ENCODE measurements at places on chromosomes 3 and 15.

DNA sequence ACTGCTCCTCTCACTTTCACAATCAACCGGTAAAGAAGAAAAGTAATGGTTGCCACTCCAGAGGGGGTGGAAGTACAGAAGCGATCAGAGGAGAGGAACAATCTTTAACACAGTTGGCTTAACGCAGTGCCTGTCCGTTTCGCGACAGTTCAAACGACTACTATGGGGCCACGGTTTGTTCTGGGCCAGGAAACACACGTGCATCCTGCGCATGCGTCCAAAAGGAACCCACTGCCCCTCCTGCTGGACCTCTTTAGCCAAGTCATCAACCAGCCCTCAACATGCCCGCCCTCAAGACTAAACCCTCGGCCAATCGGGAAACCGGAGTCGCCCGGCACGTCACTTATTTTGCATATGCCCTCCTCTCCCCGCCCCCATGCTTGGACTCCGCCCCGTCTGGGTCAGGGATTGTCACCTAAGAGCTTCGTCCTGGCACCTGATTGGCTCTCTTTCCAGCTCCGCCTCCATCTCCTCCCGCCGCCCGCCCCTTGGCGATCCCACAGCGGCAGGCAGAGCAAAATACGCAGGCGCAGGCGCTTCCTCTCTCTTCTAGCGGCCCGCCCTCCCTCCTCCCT lies 345 bp upstream of the CDV3 start:
- DNase-seq = peak; percentile 100

DNA sequence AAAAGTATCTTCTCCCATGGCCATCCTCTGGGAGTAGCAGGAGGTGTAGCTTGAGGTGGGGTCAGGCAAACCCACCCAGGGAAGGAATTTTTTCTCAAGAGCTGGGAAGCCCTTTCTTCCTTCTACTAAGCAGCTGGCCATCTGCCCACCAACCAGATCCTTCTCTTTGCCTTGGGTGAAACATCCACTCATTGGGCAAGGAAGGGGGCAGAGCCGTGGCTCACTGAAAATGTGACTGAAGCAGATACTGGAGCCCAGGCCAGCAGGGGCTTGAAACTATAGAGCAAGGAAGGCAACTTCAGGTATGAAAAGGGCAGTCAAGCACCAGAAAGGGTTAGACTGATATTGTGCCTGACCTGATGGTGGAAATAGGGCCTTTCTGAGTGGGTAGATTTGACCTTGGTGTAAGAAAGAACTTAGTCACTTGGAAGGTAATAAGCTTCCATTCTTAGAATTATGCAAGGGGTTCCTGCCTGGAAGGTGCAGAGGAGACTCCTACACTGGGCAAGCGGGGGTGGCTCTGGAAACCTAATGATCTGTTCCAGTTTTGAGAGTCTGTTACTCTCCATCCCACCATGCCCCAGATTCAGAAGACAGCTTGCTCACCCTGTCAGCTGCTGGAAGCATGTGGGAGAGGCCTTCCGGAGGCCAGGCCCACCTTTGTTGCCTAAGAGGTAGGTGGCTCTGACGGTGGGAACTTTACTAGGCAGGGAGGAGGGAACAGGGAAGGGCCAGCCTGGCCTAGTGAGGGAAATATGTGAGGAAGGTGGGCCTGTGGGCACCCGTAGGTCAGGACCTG lies 22.0 kb upstream of the PLA2G4E start:
- no peak for DNase-seq

- DNase-seq = no peak
Measured at GRCh38 chr3:119351581-119351980, 57.4 kb downstream of the ARHGAP31 start.

- peak; percentile 82 for DNase-seq
Measured at GRCh38 chr15:60945196-60945595, 283.9 kb downstream of the RORA start.

GRCh38 chr3:24237971-24238706 lies 256.5 kb downstream of the THRB start:
- no peak for DNase-seq

GRCh38 chr3:196590279-196590678 lies 21.8 kb downstream of the FBXO45 start:
- DNase-seq = no peak

DNA sequence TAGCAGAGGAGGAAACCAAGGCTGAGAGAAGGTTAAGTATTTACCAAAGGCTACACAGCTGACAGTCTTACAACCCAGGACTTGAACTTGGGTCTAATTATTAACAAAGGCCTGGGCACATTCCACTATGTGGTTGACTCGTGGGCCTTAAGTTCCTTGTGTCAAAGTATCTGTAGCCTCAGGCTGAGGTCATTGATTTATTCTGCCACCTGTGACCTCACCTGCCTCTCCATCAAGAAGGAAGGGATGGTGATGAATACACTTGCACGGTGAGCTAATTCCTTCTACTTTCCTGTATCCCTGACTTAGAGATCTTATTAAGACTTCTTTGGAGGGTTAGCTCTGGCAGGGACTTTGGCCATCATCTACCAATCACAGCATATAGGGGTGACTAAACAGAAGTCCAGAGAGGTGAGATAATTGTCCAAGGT lies 19.9 kb upstream of the LRRC58 start:
- no peak for DNase-seq

DNA sequence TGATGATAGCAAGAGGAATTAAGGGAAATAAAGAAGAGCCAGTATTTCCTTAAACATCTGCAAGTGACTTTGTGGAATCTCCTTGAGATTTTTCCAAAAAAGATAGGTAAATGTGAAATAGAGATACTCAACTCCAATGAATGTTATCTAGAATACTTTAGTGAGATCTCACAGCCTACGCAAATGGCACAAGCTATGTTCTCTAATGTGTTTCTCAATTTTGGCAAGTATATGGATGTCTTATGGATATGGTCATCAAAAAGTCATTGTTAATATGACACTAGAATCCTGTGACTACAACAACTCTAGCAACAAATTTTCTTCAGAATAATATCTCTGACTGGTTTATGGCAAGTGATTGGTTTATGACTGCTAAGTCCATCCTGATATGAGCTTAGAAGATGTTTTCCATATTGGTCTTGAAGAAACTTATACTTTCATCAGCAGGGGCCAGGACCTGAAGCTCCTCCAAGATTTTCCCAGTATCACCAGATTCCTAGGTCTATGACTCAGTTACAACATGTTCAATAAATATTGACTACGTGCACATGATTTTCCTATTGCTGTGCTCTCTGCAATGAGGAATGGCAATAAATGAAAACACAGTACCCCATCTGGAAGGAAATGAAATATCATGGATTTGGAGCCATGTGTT lies 170.9 kb upstream of the THBS1 start:
- no peak for DNase-seq

GRCh38 chr3:125613204-125613603 lies 17.9 kb upstream of the OSBPL11 start:
- no peak for DNase-seq

DNA sequence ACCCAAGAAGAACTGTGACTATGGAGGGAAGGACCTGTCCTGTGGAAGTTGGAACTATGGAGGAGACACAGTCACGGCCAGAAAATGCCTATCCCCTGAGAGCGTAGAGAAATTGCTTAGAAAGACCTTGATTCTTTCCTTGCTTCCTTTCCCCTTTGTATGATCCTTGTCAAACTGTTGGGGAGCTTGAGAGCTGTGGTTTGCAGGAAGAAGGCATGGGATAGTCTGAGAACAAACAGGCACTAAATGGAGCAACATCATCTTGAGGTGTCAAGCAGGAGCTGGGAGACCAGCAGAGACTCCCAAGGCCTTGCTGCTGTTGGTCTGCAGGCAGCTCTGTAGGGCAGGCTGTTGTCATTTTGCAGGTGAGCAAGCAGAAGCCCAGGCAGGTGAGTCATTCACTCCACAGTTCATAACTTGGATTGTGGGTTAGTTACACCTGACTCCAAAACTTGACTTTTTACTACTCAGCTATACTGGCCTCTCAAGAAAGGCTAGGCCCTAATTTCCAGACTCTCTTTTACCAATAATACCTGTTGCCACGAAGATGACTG lies 298.9 kb downstream of the LRTM1 start:
- no peak for DNase-seq

DNA sequence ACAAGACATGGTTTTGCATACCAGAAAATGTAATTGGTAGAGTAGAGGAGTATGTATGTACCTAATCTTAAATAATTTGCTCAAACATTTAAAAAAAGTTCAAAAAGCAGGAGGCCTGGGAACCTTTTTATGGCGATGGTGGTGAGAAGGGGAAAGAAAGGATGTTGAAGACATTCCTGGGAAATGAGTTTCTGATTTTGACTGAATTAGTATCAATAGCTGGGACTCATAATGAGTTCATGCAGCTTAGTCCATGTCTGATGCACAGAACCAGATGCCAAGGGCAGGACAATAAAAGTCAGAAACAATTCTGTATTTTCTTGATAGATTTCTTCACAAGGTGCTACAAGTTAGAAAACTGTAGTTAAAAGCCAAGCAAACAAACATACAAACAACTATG lies 395.3 kb downstream of the GAP43 start:
- DNase-seq = no peak

DNA sequence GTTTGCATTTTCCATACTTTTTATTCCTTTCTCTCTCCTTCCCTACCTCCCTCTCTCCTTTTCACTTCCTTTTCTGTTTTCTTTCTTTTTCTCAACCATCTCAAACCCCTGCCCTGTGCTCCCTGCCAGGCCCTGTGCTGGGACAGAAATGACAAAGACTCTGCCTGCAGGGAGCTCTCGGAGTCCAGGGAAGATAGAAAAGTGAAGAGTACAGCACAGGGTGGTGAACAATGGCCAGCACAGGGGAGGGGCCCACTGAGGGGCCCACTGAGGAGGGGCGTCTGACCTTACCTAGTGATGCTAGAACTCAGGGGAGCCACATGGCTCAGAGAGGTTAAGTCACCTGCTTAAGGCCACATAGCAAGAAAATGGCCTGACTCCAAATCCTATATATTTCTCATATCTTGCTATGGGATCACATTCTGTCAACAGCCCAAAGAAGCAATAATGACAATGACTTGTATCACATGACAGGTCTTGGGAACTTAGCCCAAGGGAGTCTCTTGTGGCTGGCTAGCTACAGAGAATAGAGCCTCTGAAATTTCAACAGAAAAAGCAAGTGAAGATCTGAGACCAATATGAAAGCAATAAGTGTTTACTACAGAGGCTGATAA lies 44.3 kb upstream of the ATP2B2 start:
- no peak for DNase-seq

GRCh38 chr3:53496984-53497383 lies 2.6 kb downstream of the CACNA1D start:
- DNase-seq = no peak

- DNase-seq = no peak
Measured at GRCh38 chr15:61869656-61870055, 190.6 kb downstream of the VPS13C start.

DNA sequence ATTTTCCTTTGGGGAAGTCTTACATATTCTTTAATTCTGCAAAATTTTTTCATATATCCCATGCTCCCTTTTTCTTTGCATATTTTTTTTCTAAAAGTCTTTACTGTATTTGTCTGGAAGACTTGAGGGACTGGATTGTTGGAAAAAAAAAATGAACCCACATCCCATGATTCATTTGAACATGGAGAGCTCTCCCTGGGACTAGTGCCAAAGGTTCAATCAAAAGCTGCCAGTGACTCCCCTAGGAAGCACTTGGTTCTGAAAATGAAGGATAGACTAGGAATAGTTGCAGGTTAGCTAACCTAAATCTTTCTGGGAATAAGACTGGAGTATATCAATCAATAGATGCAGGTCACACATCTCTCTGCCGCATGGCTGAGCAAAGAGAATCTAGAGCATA lies 16.4 kb upstream of the BNC1 start:
- no peak for DNase-seq

DNA sequence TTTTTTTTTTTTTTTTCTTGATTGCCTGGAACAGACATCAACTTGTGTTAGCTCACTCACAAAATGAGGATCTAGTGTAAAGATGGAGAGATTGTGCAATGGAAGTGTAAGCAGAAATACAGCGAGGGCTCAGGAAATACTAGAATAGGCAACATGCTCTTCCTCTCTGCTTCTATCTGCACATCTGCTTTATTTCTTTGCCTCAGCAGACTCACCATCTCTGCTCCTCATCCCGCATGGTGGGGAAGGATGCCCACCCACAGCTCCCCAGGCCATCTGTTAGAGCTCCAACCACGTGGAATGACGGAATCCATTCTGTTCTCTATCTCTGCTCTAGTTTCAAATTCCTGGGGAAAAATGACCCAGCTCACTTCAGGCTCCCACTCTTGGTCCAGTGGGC lies 128.0 kb upstream of the ADAMTS9 start:
- no peak for DNase-seq

DNA sequence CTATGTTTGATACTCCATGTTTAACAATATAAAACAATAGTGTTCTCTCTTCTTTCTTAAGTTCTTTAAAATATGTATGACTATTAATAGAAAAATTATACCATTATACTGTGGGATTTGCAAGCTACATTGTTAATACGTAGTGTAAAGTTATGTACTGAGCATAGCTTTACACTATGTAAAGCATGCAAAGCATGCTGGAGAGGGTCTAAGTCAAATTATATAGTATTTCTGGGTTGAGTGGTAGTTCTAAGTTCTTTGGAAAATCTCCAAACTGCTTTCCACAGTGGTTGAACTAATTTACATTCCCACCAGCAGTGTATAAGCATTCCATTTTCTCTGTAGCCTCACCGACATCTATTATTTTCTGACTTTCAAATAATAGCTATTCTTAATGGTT lies 253.0 kb downstream of the RAP2B start:
- no peak for DNase-seq

DNA sequence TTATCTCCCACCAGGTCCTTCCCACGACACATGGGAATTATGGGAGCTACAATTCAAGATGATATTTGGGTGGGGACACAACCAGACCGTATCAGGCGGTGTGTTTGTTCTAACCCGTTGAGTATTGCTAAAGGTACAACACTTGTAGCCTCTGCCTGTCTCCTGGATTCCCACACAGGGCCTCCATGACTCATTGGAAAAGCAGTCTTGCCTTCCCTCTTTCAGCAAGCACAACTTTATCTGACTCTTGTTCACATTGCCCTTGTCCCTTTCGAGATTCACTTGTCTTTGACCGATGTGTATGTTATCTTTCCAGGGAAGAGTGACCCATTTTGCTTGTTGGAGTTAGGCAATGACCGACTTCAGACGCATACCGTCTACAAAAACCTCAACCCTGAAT lies 152.3 kb downstream of the MCTP2 start:
- DNase-seq = no peak

DNA sequence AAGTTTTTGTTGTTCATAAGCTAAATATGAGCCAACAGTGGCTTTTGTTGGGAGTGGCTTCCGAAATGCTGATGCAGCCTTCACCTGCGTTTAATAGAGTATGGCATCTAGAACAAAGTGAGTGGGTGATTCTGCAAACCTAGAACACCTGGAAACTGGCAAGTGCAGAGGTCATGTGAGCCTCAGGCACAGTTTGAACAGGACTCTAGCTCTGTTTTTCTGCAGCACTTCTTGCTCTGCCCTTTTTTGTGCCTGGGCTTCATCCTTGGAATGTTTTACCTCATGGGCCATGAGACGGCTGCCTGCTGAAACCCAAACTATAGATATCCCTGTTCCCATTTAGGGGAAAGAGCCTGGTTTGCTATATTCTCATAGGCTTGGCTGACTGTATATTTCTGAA lies 73.5 kb downstream of the LPP start:
- DNase-seq = no peak
